T-helper 17 cell (primary cell): ENCODE measurements at places on chromosomes 13 and 19.

DNA sequence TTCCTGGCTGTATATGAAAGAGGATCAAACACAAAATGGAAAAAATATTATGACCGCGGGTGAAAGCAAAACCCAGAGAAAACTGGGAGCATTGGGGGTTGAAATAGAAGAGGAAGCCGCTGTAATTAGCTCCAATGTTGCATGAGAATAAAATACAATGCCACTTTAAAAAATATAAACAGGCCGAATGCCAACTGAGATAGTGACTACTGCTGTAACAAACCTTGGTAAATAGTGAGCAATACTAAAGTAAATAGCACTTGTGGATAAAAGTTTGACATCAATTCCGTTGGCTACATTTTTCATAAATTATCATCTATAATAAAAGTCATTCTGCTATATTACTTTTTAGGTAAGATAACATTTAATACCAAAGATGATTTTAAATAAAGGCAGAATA, 395.8 kb upstream of the MIR17HG start:
- no peak for DNase-seq

DNA sequence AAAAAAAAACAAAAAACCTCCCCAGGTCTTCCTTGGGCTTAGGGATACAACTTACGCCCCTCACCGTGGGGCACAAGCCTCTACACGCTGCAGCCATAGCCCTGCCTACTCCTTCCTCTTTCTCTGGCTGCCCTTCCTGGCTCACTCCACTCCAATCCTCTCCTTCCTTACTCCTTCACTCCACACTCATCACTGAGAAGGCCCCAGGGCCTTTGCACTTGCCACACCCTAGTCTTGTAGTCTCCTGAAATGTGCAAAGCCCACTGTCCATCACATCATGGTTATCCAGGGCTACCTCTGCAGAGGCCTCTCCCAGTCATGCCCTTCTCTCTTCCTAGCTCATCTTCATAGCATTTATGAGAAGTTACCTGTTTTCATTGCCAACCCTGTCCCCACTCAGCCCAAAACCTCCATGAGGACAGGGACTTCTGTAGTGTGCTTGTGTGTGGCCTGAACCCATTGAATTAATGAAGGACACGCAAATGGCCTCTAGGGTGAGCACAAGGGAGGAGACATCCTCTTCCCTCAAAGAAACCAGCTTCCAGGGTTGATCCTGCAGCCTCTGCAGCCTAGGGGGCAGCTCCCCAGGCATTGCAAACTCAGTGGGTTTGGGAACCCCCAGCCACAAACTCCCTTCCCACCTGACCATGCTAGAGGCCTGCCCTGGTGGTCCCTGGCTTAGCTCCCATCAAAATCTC, 7.9 kb upstream of the HSH2D start:
- no peak for DNase-seq

GRCh38 chr19:46745521-46746280, at the start of gene FKRP:
Gene FKRP, plus strand, starts transcription at chr19:46746057. Its CDS starts 9,394 bp downstream, at chr19:46755451.
- no peak for DNase-seq

- DNase-seq, result peak; percentile 25
Measured at GRCh38 chr13:22278336-22278929, 607.6 kb downstream of the FGF9 start.

DNA sequence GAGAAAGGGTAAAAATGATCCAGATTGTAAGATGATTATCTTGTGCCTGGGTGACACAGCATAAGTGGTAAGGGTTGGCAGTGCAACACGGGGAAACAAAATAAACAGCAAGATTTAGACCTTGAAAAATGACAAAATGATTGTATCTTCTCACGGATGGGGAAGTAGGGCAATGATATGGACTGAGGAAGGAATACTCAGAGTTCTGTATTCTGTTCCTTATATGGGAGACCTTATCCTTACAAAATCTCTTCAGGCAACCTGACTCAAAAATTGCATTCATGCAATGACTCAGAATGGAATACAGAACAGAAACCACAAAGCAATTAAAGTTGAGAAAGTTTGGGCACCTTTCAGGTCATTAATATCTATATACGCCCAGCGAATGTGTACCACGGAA, 149.0 kb downstream of the HS6ST3 start:
- DNase-seq, result no peak

DNA sequence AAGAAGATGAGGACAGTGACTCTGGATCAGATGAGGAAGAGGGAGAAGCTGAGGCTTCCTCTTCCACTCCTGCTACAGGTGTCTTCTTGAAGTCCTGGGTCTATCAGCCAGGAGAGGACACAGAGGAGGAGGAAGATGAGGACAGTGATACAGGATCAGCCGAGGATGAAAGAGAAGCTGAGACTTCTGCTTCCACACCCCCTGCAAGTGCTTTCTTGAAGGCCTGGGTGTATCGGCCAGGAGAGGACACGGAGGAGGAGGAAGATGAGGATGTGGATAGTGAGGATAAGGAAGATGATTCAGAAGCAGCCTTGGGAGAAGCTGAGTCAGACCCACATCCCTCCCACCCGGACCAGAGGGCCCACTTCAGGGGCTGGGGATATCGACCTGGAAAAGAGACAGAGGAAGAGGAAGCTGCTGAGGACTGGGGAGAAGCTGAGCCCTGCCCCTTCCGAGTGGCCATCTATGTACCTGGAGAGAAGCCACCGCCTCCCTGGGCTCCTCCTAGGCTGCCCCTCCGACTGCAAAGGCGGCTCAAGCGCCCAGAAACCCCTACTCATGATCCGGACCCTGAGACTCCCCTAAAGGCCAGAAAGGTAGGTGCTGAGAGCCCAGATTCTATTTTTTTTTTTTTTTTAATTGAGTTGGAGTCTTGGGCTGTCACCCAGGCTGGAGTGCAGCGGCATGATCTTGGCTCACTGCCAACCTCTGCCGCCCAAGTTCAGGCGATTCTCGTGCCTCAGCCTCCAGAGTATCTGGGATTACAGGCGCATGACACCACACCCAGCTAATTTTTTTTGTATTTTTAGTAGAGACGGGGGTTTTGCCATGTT, 2.3 kb downstream of the PPP1R15A start:
- DNase-seq, result peak; percentile 36

DNA sequence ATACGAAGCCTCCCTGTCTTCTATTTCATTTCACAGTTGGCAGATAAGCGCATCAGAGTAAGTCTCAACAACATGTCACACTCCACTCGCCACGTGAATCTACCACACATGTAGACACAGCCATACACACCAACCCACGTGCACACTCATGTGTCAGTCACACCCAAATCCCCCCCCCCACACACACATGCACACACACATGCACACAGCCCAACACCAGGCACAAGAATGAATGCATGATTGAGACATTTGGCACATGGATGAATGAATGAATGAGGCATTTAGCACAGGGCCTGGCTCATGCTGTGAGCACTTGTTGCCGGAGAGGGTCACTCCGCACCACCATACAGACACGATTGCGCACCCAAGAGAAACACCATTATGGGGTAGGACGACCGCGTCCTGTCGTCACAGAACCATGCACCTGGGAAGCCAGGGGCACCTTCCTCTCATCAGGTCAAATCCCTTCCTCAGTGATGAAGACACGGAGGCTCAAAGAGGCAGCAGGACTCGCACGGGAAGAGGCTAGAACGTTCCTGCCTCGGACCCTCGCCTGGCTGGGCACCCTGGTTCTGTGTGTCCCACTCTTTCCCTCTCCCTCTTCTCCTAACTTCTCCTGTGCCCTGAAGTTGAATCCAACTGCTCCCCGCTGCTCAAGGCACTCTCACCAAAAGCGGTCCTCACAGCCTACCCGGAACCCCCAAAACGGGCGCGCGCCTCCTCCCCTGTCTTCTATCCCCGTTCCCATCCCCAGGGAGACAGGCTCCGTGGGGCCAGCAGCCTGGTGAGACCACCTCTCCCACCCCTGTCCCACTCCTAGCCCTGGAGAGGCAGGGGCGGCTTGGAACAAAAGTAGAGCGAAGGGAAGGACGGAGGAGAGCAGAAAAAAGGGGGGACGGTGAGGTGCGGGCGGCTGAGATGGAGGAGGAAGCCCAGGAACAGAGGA, 1.3 kb downstream of the MEIS3 start:
- no peak for DNase-seq

- DNase-seq, result no peak
Measured at GRCh38 chr13:109968876-109969577, 182.6 kb upstream of the IRS2 start.

DNA sequence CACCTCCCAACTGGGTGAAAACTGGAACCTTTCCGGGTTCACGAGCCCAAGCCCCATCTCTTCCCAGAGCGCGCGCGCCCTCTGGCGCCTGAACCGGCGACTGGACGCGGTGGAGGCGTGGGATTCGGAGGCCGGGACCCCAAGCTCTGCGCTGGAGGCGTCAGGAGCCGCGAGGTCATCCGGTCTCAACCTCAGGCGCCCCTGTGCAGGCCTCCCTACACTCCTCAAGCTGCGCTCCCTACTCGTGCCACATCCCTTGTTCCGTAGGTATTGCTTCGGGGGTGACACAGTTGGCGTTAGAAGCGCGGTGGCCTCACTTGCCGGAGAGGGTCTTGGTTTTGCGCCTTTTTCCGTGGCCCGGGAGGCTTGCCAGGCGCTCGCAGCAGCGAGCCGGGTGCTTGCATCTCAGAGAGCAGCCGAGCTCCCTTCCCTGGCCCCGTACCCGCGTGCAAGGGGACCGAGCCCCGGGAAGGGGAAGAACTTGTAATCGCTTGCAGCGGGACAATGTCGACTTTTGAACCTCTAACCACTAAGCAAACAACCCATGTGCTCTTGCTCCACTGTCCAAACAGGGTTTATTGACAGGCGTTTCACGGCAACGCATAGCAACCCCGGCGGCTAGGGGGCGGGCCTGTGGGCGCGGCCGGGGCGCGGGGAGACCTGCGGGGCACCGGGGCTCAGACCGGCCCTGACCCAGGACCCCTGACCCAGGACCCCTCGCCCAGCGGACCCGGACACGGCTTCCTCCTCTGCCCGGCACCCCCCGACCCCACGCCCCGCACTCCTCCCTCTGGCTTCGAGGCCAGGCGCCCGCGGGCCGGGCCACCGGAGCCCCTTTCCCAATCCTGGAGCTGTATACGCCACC, 8.5 kb downstream of the CDX2 start:
- no peak for DNase-seq

GRCh38 chr19:5091018-5091683, 122.2 kb downstream of the KDM4B start:
- no peak for DNase-seq

- DNase-seq, result no peak
Measured at GRCh38 chr13:79781829-79782540, 301.0 kb downstream of the NDFIP2 start.

DNA sequence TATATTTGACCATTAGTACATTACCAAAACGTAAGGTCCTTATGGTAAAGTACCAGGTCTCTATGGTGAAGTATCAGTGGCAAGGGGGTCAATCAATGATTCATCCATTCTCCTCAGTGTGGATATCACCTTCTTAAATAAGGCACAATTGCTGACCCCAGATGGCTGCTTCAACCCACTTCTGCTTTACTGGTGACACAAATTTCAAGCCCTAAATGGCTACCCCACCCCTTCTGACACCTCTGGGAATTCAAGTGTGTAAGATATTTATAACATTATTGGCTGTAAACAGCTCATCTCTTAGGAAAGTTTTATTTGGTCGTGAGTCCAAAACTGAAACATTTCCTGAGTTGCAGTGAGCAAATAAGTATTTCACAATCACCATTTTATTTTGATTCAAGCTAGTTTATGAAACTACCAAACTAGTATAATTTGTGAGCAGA, 7.9 kb upstream of the WBP4 start:
- no peak for DNase-seq

DNA sequence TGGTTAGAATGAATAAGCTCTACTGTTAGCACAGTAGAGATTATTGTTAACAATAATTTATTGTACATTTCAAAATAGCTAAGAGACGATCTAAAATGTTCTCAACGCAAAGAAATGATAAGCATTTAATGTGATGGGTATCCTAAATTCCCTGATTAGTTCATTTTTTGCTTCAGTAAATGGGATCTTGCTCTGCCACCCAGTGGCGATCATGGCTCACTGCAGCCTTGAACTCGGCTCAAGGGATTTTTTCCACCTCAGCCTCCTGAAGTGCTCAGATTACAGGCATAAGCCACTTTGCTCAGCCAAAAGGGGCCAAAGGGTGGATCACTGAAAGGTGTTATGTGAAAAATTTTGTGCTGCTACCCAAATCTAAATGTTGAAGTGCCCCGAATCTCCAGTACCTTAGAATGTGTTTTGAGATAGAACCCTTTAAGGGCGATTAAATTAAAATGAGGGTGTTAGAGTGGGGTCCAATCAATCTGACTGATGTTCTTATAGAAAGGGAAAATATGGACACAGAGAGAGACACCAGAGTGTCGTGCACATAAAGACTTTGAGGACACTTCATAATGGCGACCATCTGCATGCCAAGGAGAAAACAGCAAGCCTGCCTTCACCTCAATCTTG, 31.5 kb upstream of the ZNF766 start:
- peak; percentile 37 for DNase-seq

GRCh38 chr19:49506575-49507105, 5.8 kb upstream of the FCGRT start:
- peak; percentile 74 for DNase-seq

DNA sequence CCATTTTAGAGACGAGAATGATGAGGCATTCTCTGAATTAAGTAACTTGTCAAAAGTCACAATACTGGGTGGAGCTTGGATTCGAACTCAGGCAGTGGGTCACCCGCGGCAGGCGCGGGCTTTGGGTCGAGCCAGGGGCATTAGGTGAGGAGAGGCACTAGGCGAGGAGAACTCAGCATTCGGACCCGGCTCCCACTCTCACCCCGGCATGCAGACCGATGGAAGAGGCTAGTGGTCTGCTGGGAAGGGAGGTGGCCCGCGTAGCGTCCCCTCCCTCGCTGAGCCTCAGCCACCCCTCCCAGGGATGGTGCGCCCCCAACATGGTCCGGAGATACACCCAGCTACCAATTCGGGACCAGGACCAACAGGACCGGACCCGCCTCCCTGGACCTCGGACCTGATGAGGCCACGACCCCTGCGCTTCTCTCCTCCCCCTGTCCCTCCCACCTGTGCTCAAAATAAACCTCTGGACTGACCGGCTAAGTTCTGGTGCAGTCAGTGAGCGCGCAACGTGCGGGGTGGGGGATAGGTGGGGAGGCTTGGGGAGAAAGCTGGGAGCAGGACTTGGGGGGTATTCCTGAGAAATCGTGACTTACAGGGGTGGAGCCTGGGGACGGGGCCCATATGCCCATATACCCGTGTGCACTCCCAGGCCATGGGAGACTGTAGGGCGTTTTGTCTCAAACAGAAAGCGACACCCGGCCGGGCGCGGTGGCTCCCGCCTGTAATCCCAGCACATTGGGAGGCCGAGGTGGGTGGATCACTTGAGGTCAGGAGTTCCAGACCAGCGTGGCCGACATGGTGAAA, 1.3 kb upstream of the SNAPC2 start:
- DNase-seq, result no peak

GRCh38 chr19:10079031-10079453, 7.1 kb upstream of the SHFL start:
- no peak for DNase-seq

DNA sequence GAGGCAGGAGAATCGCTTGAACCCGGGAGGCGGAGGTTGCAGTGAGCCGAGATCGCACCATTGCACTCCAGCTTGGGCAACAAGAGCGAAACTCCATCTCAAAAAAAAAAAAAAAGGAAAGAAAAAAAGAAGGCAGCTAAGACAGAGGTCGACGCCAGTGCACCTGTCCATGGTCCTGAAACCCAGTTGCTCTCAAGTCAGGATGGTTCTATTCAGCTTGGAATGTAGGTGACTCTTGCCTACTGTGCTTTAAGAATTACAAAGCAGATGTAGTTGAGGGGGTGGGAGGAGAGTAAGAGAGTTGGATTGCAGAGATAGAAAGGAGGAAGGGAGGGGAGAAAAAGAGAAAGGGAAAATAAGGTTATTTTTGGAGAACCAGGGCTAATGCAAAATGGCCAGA, 18.7 kb downstream of the CACNG7 start:
- peak; percentile 30 for DNase-seq
